Stimulated activated CD8-positive, alpha-beta memory T cell treated with anti-CD3 and anti-CD28 coated beads, Interleukin-15, amount 100 ng/mL, for 4 hours (primary cell): ENCODE measurements at places on chromosomes 16 and 17.

- DNase-seq: no peak
Observed at GRCh38 chr17:82917699-82918345, 78.0 kb upstream of the ZNF750 start.

GRCh38 chr16:28100810-28101532, 37.5 kb upstream of the GSG1L start:
- no peak for DNase-seq

GRCh38 chr16:50059669-50060068, 6.1 kb upstream of the HEATR3 start:
- no peak for DNase-seq

- no peak for DNase-seq
Observed at GRCh38 chr17:79936641-79937381, 97.6 kb upstream of the CBX4 start.

DNA sequence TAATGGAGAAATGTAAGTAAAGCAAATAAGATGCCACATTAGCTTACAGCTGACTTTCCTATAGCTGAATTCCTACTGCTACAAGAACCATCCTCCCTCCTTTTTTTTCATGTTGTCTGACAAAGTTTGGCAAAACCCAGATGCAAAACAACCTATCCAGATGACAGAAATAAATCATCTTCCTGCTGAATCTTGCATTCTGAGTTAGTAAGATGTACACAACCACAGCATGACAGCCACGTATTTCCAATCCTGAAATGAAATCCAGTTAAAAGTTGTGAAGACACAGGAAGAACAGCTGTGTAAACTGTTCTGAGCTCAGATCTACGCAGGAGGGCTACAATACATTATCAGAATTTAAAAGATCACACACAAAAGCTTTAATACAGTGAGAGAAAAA, 5.1 kb upstream of the DHX33 start:
- no peak for DNase-seq

DNA sequence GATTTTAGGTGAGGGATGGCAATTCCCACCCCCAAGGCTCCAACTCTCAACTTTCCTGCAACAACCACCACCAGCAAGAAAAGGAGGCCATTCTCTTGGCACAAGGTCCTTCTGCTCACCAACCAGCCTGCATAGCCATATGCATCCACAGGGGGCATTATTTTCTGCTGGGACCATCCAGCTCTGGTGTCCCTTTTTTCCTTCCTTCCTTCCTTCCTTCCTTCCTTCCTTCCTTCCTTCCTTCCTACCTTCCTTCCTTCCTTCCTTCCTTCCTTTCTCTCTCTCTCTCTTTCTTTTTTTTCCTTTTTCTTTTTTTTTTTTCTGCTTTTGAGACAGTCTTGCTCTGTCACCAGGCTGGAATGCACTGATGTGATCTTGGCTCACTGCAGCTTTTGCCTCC, 21.1 kb upstream of the COX10 start:
- no peak for DNase-seq

- no peak for DNase-seq
Observed at GRCh38 chr17:48549914-48550501, 5.1 kb upstream of the HOXB2 start.

GRCh38 chr16:66459878-66460277, 32.8 kb downstream of the BEAN1 start:
- no peak for DNase-seq

DNA sequence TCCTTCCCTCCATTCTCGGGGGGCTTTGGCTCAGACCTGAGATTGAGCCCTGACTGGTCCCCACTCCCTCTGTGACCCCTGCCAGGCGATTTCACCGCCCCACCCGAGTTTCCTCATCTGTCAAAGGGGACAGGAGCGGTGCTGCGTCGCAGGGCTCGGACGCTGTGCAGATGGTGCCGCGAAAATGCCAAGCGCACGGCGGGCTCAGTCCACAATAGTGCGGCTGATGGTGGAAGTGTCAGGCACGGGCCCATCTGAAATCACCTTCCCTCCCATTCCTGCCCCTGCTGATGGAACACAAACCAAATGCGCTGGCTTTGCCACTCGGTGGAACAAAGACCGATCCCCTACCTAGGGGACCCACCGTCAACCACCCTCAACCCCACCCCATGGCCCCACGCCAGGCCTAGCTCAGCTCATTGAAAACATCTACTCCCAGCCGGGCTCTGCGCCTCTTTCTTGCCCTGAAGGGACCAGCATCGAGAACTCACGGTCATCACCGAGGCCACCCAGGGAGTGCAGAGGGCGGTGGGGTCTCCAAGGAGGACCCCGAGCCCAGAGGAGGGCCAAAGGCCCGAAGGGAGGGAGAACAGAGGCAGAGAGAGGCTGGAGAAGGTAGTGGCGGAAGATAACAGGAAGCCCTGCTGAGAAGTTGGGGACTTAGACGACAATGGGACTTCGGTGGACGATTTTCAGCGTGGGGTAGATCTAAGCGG, 1.4 kb downstream of the CARHSP1 start:
- DNase-seq: no peak

GRCh38 chr16:31435341-31436220, 7.0 kb downstream of the ZNF843 start:
- DNase-seq: no peak

GRCh38 chr16:56828647-56829046, 36.4 kb upstream of the SLC12A3 start:
- DNase-seq: no peak

DNA sequence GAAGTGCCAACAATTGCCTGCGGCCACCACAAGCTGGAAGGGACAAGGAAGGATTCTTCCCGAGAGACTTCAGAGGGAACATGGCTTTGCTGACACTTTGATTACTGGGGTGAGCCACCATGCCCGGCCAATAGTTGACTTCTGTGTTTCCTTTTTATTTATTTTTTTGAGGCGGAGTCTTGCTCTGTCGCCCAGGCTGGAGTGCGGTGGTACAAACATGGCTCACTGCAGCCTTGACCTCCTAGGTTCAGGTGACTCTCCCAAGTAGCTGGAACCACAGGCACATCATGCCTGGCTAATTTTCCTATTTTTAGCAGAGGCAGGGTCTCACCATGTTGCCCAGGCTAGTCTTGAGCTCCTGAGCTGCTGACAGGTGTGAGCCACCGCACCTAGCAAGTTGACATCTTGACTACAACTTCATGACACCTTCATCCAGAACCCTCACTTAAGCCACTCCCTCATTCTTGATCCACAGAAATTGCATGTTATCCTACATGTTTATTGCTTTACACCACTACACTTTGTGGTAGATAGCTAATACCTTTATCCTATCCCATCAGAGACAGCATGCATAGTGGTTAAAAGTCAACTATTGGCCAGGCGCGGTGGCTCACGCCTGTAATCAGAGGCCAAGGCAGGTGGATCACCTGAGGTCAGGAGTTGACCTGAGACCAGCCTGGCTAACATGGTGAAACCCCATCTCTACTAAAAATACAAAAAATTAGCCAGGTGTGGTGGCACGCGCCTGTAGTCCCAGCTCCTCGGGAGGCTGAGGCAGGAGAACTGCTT, 16.1 kb upstream of the GPRC5C start:
- DNase-seq: no peak

DNA sequence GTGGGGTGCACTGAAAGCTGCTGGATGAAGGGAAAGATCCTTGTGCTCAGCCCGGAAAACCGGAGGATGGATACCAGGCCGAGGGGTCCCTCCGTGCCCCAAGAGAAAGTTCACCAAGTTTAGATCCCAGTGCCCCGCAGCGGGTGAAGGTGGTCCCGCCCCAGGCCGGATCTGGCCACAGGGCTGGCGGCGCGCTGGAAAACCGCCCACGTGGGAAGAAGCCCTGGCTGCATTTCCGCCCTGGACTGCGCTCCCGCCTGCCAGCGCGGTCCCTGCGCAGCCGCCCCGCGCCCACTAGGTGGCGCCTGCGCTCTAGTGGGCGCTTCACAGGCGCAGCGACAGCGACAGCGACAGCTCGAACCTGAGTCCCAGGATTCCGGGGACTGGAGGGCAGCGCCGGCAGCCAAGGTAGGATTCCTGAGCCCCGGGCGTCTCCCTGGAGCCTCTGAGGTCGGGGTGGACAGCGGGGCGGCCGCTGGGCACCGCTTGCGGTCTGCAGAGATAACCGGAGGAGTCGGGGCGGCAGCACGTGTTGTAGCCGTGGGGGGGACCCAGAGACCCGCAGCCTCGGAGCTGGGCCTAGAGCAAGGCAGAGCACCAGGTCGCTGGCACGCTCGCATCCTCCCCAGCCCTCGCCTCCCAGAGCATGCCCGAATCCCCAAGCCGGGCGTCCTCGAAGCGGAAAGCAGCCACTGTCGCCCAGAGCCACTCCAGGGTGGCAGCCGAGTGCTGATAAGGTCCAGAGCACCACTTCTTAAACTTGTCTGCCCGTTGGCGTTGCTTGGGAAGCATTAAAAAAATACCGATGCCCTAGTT, at the start of gene CHD9:
TSS of gene CHD9 (plus strand) at position 322 of the 816 bp plus-strand sequence. CDS start 101,099 bp downstream, outside the sequence.
- DNase-seq: peak; percentile 40

DNA sequence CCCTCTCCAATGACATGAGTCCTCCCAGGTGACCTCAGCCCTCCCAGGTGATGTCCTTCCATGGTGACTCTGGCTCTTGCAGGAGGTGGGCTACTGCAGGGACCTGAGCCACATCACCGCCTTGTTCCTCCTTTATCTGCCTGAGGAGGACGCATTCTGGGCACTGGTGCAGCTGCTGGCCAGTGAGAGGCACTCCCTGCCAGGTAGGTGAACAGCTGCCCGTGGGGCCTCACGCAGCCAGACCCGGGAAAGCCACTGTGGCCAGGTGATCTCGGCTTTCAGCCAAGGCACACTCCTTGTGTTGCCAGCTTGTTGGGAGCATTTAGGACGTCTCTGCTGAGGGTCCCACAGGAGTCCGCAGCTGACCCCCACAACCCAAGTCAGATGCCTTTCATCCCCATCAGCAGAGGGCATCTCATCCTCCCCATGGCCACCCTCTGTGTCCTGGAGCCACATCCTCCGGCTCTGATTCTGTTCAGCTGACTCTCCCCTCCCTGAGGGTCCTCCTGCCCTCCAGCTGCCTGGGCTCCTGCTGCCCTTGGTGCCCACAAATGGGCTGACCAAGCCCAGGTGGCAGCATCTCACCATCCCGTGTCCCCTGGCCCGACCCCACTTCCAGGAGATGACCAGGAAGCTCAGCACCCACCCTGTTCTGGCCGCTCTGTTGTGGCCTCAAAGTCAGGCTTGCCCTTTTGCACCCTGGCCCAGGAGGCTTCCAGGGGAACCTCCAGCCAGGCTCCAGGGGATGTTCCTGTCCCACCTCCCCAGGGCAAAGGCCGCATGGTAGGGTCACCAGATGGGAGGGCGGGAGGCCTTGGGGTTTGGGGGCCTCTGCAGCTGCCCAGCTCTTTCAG, 20.1 kb downstream of the USP6 start:
- DNase-seq: no peak

DNA sequence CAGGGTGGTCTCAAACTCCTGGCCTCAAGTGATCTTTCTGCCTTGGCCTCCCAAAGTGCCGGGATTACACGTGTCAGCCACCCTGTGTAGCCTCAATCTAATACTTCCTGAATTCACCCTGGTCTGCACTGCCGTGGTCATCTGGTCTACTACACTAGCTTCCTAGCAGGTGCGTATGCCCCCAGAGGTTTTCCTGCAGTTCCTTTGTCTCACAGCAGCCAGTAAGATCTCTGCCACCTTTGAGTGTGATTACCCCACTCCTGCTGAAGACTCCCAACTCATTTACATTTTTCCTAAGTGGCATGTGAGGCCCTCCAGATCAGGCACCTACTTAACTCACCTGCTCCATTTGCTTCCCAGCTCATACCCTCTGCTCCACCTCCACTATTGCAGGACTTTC, 5.1 kb upstream of the DDX19A start:
- no peak for DNase-seq

- DNase-seq: no peak
Observed at GRCh38 chr17:17698869-17699351, 17.7 kb downstream of the RAI1 start.

DNA sequence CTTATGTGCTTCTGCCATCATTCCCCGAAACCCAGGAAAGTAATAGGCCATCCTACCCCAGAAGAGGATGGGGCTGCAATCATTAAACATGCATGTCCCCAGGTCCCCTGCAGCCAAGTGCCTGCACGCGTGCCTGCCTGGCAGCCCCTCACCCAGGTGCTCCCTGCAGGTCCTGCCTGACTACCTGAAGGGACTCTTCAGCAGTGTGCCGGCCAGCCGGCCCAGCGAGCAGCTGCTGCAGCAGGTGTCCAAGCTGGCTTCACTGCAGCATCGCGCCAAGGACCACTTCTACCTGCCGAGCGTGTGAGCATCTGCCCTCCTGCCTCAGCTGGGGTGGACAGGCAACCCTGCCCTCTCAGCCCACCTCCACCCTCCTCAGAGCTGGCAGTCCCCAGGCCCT, 16.2 kb upstream of the ALKBH5 start:
- no peak for DNase-seq

GRCh38 chr16:28842696-28843095, 3.5 kb downstream of the TUFM start:
- DNase-seq: no peak

GRCh38 chr17:57566721-57567120, 178.4 kb downstream of the CCDC182 start:
- no peak for DNase-seq

- no peak for DNase-seq
Observed at GRCh38 chr16:30794634-30795033, 7.6 kb upstream of the ZNF629 start.

DNA sequence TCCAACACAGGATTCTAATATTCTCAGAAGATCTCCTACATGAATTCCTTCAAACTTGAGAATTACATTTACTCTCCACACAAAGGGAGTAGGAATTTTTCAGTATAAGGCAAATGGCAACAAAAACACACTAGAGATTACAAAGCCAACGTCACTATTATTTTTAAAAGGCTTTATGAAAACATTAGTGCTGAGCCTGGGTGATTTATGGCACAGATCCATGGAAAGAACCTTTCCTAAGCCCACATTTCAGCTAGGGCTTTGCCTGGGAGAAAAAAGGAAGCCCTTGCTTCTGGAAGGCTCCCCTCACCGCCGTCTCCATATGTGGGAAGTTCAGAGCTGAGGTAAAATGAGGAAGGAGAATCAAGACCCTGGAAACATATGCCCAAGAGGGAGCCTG, 499.4 kb upstream of the HSBP1 start:
- no peak for DNase-seq

DNA sequence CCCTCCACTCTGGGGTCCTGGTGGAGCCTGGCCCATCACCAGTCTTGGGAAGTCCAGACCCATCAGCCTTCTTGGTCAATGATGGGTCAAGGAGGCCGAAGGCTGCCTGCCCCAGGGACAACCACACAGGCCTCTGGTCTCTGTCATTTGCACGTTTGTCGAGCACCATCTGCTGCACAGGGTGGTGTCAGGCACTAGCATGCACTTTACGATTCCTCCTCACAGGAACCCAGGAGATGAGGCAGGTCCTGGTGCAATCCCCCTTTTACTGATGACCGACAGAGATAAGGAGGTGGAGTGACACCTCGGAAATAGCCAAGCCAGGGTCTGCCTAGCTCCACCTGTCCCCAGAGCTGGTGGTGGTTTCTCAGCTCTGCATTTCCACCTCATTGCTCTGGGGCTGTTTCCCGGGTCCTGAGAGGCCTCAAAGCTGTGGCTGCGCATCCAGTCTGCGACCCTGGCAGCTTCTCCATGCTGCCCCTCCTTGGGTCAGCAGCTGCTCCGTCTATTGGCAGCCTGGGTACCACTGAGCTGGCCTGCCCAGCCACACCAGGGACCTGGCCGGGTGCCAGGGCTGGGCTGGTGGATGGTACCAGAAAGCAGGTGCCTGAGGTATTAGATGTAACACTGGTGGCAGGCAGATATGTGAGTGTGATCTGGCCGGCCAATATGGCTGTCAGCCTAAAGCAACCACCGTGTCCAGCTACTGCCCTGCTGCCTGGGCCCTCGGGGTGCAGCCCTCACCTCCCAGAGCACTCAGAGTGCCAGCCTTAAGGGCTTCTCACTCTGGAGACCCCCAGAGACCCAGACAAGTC, 10.0 kb downstream of the MMP15 start:
- DNase-seq: no peak
